Upper lobe of left lung (tissue), 6 donors: ENCODE measurements at places on chromosomes 7 and 10. TPM values are rescaled to one million over a fixed set of nuclear protein-coding genes. Genes with fewer than 3 reads are reported as not detected.

The IDI2 gene
- total RNA-seq: not detected

The GJC3 gene
- total RNA-seq: not detected

The PRRT4 gene
- total RNA-seq: 0.30 TPM

The CTAGE4 gene
- 3.8 TPM for total RNA-seq

The GDF10 gene
- 1.8 TPM for total RNA-seq

The LIPN gene
- not detected for total RNA-seq

- H3K27ac ChIP-seq: no peak overlapping the region
- no peak for DNase-seq
- no peaks in the 10 kb centered on the region for H3K27me3 ChIP-seq
- H3K4me3 ChIP-seq: no peak overlapping the region
- H3K4me1 ChIP-seq: peaks cover 7% of the 10 kb centered on the region
- no peaks in the 10 kb centered on the region for H3K36me3 ChIP-seq
Measured at GRCh38 chr7:79506481-79506880, 53.0 kb upstream of the MAGI2 start.

DNA sequence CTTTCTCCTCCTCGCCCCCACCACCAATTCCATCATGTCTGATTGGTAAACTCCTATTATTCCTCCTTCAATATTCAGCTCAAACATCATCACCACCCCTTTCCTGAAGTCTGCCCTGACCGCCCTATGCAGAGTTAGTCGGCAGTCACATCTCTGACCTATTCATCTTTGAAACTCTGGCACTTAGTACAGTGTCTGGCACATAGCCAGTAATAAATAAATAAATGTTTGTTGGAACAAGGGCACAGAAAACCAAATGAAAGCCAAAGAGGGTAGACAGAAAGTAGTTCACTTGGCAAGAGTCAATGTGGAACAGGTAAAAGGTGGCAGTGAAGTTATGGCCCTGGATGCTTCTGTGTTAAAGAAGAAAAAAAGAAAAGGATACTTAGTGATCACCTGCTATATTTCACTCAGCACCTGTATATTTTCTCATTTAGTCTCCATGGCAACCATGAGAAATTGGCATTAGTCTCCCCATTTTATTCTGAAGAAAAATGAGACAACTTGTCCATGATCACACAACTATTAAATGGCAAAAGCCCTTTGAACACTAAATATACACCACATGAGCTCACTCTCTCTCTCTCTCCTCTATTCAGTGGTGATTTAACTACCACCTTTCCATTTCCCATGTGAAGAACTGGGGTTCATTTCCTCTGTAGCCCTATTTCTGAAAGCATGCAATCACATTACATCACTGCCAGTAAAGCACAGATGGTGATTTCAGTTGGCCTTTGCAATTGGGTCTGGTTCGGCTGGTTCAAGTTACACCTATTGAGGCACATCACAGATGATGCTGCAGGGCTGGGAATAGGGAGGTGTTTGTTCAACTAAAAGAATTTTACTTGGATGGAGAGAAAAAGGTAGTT, 25.3 kb downstream of the CHCHD3 start:
- DNase-seq: no peak
- H3K36me3 ChIP-seq: no peaks in the 10 kb centered on the region
- H3K4me3 ChIP-seq: no peak overlapping the region
- peaks cover 14% of the 10 kb centered on the region for H3K4me1 ChIP-seq
- no peaks in the 10 kb centered on the region for H3K27me3 ChIP-seq

GRCh38 chr10:49083261-49083660, 32.1 kb downstream of the VSTM4 start:
- no peak overlapping the region for H3K27ac ChIP-seq
- DNase-seq: no peak
- no peak overlapping the region for H3K4me3 ChIP-seq
- H3K4me1 ChIP-seq: peaks cover 22% of the 10 kb centered on the region
- H3K27me3 ChIP-seq: no peaks in the 10 kb centered on the region

DNA sequence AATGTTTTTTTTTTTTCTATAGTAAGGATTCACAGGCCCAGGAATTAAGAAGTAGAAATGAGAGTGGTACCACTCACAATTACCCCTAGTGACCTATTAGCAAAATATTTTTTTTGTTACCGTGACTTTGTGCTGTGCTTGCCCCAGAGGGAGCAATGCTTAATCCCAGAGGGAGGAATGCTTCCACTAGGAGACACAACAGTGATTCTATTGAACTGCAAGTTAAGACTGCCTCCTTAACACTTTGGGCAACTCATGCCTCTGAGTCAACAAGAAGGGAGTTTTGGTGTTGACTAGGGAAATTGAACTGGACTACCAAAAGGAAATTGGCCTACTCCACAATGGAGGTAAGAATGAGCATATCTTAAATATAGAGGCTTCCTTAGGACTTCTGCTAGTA, 17.2 kb upstream of the MEOX2 start:
- H3K4me3 ChIP-seq: no peak overlapping the region
- no peak overlapping the region for H3K27ac ChIP-seq
- H3K27me3 ChIP-seq: no peaks in the 10 kb centered on the region
- no peaks in the 10 kb centered on the region for H3K4me1 ChIP-seq

GRCh38 chr10:121455377-121455776, 142.9 kb downstream of the FGFR2 start:
- no peaks in the 10 kb centered on the region for H3K36me3 ChIP-seq
- H3K27ac ChIP-seq: no peak overlapping the region
- no peaks in the 10 kb centered on the region for H3K4me1 ChIP-seq
- no peak overlapping the region for H3K4me3 ChIP-seq
- H3K27me3 ChIP-seq: no peaks in the 10 kb centered on the region
- no peak for DNase-seq

GRCh38 chr7:24720283-24720682, 37.0 kb downstream of the GSDME start:
- no peaks in the 10 kb centered on the region for H3K4me1 ChIP-seq
- H3K36me3 ChIP-seq: no peaks in the 10 kb centered on the region
- DNase-seq: no peak
- no peak overlapping the region for H3K4me3 ChIP-seq
- no peak overlapping the region for H3K27ac ChIP-seq

DNA sequence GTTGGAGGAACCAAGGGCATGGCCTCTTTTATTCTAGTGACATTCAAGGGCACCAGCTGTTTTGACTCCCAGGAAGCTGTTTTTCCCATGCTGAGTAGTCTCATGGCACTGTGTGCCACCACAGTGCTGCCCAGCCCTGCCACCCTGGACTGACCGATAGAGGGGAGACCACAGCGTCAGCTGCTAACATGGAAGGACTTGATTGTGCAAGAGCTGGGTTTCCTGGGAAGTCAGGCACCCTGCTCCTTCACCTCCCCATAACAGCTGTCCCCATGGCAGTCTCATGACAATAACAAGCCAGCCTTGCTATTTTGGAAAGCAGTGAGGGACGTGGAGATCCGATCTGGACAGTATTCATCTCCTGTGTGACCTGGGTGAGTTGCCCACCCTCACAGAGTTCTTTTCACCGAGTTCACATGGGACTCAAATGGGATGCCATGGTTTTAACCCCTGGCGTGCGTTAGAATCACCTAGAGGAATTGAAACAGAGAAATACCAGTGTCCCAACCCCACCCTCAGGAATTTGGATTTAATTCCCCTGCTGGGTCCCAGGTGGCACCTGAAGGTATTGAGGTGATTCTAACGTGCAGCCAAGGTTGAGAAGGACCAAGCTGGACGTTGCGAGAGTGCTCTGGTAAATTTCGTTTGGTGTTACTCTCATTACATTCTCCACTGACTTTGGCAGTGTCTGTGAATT, 174.8 kb downstream of the CELF2 start:
- H3K27ac ChIP-seq: no peak overlapping the region
- H3K4me1 ChIP-seq: peaks cover 11% of the 10 kb centered on the region
- H3K4me3 ChIP-seq: no peak overlapping the region
- peaks cover 9% of the 10 kb centered on the region for H3K36me3 ChIP-seq

- H3K27me3 ChIP-seq: no peaks in the 10 kb centered on the region
- H3K36me3 ChIP-seq: no peaks in the 10 kb centered on the region
- DNase-seq: no peak
Measured at GRCh38 chr10:78502210-78502936, 468.7 kb downstream of the RPS24 start.

- H3K27me3 ChIP-seq: no peaks in the 10 kb centered on the region
- H3K4me1 ChIP-seq: no peaks in the 10 kb centered on the region
- no peak overlapping the region for H3K4me3 ChIP-seq
- no peak overlapping the region for H3K27ac ChIP-seq
- no peak for DNase-seq
- no peaks in the 10 kb centered on the region for H3K36me3 ChIP-seq
Measured at GRCh38 chr7:113915956-113916355, 2.9 kb downstream of the PPP1R3A start.

DNA sequence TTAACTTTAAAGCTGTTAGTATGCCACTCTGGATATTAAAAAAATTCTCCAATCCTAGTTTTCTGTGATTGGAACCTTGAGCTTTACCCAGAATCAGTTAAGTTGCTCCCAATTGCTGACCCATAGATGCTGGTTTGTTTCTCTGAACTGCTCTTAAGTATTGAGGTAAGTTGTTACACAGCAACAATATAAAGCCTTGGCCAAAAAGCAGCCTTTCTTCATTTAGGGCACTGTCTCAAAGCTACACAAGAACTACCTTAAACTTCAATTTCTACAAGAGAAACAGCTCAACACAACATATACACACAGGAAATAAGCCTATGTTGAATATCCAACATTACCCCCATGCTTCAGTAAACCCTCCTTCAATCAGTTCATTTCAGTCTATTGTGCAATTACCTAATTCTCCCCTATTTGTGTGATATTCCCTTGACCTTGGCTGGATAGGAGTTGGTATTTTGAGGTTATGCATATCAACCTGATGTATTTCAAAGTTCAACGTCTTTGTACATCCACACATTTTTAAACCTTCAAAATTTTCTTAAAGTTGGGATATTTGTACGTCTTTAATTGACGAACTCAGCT, 11.5 kb downstream of the HNRNPA2B1 start:
- peaks cover 40% of the 10 kb centered on the region for H3K36me3 ChIP-seq
- no peaks in the 10 kb centered on the region for H3K27me3 ChIP-seq
- H3K27ac ChIP-seq: no peak overlapping the region
- no peak overlapping the region for H3K4me3 ChIP-seq
- peaks cover 35% of the 10 kb centered on the region for H3K4me1 ChIP-seq
- DNase-seq: no peak

DNA sequence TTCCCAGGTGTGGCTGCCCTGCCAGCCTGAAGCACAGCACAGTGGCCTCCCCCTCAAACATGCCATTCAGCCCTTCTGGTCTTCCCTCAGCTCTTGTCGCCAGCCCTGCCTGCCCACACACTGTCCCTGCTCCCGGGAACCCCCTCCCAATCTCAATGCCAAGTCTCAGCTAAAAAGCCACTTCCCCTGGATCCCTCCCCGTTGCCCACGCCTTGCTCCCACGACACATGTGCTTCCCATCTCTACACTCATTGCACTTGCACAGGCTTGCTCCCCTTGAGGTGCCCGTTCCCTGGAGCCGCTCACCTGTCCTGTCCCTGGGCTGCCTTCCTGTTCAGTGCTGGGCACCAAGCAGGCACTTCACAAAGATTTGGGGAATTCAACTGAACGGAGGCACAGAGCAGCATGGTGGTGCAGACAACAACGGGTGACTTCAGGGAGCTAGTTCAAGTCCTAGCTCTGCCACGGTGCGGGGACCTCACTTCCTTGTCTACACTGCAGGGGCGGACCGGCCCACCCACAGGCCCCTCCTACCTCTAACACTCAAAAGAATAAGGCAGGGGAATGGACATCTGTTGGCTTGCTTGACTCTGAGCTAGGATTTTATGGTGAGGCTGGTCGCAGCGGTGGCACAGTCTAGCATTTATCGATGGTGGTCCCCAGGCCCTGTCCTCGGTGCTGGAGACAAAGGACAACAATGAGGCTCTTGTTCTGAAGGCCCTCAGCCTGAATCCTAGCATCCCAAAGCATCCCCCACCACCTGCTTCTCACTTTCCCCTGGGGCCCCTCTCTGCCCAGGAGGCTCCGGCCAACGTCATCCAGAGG, 18.4 kb downstream of the RGS10 start:
- no peaks in the 10 kb centered on the region for H3K4me1 ChIP-seq
- H3K27me3 ChIP-seq: no peaks in the 10 kb centered on the region
- no peak overlapping the region for H3K4me3 ChIP-seq

- H3K4me3 ChIP-seq: no peak overlapping the region
- peaks cover 5% of the 10 kb centered on the region for H3K4me1 ChIP-seq
- peak; percentile 38 for DNase-seq
- H3K36me3 ChIP-seq: no peaks in the 10 kb centered on the region
- H3K27ac ChIP-seq: no peak overlapping the region
- H3K27me3 ChIP-seq: no peaks in the 10 kb centered on the region
Measured at GRCh38 chr7:55094092-55094690, 75.4 kb downstream of the EGFR start.

GRCh38 chr10:106707657-106708056, 456.8 kb downstream of the SORCS1 start:
- no peaks in the 10 kb centered on the region for H3K4me1 ChIP-seq
- H3K27me3 ChIP-seq: no peaks in the 10 kb centered on the region
- H3K27ac ChIP-seq: no peak overlapping the region
- no peak overlapping the region for H3K4me3 ChIP-seq
- no peak for DNase-seq
- no peaks in the 10 kb centered on the region for H3K36me3 ChIP-seq

DNA sequence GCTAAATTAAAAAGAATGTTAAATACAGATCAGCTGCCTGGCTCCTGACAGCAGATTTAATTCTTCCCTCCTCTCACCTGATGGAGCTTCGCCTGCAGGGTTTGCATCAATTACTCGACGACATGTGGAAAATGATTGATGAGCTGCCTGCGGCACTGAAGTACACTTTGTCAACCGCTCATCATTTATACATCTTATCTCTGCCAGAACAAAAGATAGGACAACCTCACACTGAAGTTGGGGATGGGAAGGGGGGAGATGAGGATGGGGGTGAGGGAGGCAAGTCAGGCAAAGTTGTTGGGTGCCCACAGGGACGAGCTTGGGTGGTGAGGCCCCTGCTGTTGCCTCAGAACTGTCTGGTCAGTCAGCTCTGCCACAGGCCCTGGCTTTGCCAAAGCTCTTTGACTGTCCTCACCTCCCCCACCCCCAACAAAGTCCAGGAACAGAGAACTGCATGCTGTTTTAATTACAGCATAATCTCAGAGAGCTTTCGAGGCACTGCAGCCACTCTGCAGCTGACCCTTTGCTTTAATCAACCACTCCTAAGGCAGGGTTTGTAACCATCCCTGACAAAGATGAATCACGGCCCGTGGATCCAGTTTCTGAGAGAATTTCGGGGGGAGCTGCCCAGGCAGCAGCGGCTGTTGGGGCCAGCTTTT, 702.3 kb downstream of the LRMDA start:
- no peak for DNase-seq
- H3K4me3 ChIP-seq: no peak overlapping the region
- no peaks in the 10 kb centered on the region for H3K4me1 ChIP-seq
- no peaks in the 10 kb centered on the region for H3K27me3 ChIP-seq
- H3K36me3 ChIP-seq: no peaks in the 10 kb centered on the region
- no peak overlapping the region for H3K27ac ChIP-seq

GRCh38 chr7:47636433-47637175, 54.7 kb upstream of the TNS3 start:
- H3K27me3 ChIP-seq: no peaks in the 10 kb centered on the region
- DNase-seq: no peak
- peaks cover 7% of the 10 kb centered on the region for H3K4me1 ChIP-seq
- H3K27ac ChIP-seq: peak overlapping the region; percentile 23
- H3K36me3 ChIP-seq: no peaks in the 10 kb centered on the region

DNA sequence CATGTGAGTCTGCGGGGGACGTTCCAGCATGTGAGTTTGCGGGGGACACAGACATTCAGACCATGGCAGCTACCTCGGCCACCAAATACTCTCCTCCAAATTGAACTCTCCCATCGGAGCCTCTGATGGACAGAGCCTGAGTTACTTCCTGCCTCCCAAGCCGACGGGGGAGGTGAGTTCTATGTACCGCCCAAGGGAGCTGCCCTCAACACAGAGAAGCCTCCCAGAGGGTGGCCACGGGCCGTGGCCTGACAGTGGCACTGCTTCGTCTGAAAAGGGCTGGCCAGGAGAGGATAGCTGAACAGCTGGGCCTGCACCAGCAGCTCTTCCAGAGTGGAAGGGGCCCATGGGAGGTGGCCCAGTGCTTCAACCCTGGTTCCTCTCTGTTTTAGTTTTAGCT, 274.5 kb upstream of the PPP2R2D start:
- H3K27me3 ChIP-seq: no peaks in the 10 kb centered on the region
- H3K4me3 ChIP-seq: no peak overlapping the region
- no peak overlapping the region for H3K27ac ChIP-seq
- H3K36me3 ChIP-seq: no peaks in the 10 kb centered on the region
